AG09309 (cell line): ENCODE measurements at places on chromosomes 13 and 19.

DNA sequence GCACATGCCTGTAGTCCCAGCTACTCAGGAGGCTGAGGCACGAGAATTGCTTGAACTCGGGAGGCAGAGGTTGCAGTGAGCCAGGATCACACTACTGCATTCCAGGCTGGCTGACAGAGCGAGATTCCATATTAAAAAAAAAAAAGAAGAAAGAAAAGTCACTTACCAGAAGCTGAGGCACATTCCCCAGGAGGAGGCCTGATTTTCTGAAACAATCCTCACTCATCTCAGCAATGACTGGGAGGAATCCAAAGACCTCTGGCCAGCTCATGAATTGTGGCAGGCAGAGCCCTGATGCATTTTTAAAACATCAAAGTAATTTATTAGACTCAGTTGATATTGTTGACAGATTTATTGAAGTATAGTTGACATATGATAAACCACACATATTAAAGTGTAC lies 206.3 kb downstream of the FOXO1 start:
- no peak for DNase-seq

- no peak for DNase-seq
Measured at GRCh38 chr19:35459414-35460082, 11.5 kb downstream of the FFAR2 start.

- no peak for DNase-seq
Measured at GRCh38 chr13:27014406-27015359, 156.9 kb downstream of the USP12 start.

- DNase-seq: no peak
Measured at GRCh38 chr19:33691030-33691427, 69.3 kb downstream of the CHST8 start.

- no peak for DNase-seq
Measured at GRCh38 chr13:90723381-90723780, 624.1 kb upstream of the MIR17HG start.
